Myocyte (in vitro differentiated cells): ENCODE measurements at places on chromosomes 4 and X. TPM values are rescaled to one million over a fixed set of nuclear protein-coding genes. Genes with fewer than 3 reads are reported as not detected.

DNA sequence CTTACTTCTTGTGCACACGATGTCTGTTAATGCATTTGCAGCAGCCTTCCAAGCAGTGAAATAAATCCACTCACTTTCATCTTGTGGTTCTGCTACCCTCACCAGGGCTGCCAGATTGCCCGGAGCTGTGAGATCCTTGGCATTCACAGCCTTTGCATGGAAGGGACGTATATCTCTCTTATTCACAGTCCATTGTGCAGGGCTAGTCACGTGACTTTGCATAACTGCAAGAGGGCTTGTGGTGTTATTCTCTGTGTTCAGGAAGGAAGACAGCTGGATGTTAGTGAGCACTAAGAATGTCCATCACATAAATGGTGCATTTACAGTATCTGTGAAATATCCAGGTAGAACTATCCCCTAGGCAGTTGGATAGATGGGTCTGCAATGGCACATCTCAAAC, 96.5 kb upstream of the BEND4 start:
- DNase-seq, result no peak

DNA sequence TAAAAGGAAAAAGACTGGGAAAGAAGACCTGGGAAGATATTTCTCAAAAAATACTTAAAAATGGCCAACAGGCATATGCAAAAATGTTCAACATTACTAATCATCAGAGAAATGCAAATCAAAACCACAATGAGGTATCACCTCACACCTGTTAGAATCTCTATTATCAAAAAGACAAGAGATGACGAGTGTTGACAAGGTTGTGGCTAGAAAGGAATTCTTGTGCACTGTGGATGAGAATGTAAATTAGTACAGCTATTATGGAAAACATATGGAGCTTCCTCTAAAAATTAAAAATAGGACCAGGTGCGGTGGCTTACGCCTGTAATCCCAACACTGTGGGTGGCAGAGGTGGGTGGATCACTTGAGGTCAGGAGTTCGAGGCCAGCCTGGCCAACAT, 50.0 kb downstream of the C4orf46 start:
- DNase-seq, result no peak

DNA sequence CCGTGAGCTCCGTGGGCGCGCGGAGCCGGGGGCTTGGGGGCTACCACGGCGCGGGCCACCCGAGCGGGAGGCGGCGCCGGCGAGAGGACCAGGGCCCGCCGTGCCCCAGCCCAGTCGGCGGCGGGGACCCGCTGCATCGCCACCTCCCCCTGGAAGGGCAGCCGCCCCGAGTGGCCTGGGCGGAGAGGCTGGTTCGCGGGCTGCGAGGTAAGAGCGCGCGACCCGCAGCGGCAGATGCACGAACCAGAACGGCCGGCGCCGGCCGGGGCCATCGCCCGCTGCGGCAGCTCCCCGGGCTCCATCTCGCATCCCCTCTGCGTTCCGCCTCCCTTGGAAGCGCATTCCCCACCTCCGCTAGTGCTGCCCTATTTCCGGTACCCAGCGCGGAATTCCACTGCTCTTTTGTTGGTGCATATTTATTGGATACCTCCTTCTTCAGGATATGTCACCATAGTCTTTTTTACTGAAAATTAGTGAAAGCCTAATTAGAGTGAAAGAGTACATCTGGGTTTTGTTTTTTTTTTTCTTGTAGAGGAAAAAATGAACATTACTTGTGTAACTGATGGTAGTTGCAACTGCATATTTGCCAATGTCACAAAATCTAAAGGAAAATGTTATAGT, 797 bp downstream of the PKD2 start:
- DNase-seq, result peak; percentile 66

DNA sequence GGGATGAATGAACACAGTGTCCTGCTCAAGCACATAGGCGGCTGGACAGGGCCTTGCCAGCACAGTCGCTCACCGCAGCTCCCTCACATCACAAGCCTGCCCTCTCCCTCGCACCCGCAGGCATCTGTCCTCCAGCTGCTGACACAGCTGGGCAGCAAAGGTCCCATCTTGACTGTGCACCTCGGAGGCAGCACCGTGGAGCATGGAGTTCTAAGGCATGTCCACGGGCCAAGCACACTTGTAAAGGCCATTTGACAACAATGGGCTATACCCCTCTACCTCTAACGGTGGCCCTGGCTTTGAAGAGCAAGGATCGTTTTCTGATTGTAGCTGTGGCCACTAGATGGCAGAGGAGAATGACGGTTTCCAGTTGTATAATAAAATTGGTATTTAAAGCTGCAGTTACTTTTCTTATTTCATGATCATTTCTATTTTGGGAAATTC, 53.8 kb downstream of the APLN start:
- DNase-seq, result peak; percentile 19

Gene EGF
- total RNA-seq, result 12.3 and 16.2 TPM in 2 replicates
